ENCODE measurements at places on chromosomes 1 and 21.
A peak's percentile ranks its signal among the peaks of the same experiment; 100 is the strongest.

GRCh38 chr1:12147201-12147701 lies 19.5 kb upstream of the TNFRSF1B start:
- DNase-seq, result no peak

- no peak for DNase-seq
Observed at GRCh38 chr1:219902951-219903350, 25.4 kb downstream of the SLC30A10 start.

DNA sequence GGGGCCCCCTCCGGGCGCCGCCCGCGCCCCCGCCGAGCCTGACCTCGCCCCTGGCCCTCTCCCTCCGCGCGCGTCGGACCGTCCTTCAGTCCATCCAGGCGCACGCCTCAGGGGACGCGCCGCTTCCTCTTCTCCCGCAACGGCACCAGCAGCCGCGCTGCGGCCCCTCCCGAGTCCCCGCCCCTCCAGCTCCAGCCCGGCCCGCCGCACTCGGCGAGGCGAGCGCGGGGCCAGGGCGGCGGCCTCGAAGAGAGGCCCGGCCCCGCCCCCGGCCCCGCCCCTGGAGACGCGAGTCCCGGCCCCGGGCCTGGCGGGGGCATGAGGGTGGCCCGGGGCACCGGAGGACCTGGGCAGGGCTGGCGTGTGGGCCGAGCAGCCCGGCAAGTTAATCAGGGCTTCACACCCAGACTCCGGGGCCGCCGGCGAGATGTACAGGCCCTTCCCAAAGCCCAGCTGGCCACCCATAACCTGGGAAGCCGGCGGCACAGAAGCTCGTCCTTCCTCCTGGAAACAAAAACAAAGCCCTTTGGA lies at the start of gene IGSF3:
IGSF3 (minus strand) TSS at position 159 of the 531 bp plus-strand sequence. CDS start 1,407 bp downstream, outside the sequence.
- DNase-seq, result peak; percentile 47

GRCh38 chr1:175145899-175146528 lies 46.6 kb downstream of the KIAA0040 start:
- DNase-seq, result no peak

GRCh38 chr1:8516793-8517556 lies 199.1 kb downstream of the SLC45A1 start:
- no peak for DNase-seq

DNA sequence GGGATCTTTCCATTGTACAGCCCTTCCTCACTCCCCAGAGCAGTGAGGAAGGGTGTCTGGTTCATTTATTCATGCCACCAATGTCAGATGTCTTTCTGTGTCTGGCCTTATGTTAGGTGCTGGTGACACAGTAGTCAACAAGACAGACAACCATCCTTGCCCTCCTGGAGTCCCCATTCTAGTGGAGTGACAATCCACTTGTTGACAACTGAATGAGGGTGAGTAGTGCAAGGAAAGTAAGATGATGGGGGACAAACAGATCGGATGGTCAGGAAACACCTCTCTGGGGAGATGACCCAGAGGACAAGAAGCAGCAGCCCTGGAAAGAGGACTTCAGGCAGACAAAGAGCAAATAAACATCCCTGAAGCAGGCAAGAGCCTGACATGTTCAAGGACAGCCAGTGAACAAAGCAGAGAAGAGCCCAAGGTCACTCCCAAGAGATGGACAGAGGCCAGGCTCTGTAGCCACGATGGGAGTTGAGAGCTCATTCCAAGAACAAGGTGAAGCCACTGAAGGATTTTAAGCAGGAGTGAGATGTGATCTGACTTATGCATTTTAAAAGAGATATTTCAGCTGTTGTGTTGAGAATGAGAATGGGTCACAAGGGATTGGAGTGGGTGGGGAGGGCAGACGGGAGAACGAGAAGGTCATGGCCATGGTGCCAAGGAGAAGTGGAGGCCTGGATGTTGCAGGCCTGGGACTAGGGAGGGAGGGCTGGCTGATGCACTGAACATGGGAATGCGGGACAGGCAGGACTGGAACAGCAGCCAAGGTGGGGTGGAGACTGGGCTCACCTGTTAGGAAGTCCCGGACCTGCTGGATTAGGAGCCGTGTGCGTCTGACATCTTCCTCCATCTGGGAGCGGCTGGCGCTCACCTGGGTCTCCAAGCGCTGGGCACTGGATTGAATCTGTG lies 30.2 kb downstream of the LAMB3 start:
- no peak for DNase-seq

DNA sequence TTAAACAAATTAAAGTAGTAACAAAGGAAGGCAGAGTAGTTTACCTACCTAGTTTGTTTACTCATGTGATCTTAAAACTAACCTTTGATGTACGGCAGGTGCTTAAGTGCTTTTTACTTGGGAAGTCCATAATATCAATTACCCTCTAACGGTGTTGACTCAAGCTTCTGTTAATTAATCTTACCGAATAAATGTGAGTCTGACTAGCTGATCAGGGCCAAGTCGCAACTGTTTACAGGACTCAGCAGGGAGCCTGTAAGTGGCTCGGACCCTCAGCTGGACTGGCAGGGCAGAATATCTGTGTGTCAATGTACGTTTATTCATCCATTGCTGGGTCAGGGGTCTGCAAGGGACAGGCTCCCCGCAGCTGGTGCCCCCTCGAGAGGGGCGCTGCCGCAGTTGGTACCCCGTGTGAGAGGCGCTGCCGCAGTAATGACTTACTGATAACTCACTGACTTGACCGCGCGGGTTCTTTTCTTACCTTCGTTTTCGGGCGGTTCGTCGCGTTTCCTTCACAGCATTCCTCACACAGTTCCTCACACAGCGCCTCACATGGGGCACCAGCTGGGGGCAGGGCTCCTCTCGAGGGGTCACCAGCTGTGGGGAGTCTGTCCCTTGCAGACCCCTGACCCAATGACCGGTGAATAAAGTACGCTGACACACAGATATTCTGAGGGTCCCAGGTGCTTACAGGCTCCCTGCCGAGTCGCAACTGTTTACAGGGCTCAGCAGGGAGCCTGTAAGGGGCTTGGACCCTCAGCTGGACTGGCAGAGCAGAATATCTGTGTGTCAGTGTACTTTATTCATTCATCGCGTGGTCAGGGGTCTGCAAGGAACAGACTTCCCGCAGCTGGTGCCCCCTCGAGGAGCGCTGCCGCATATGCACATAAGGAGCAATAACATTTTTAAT lies 3.0 kb downstream of the FMO1 start:
- DNase-seq, result peak; percentile 5

GRCh38 chr1:72366466-72366865 lies 84.1 kb upstream of the NEGR1 start:
- DNase-seq, result no peak

- no peak for DNase-seq
Observed at GRCh38 chr1:222936042-222936441, 121.2 kb downstream of the DISP1 start.

GRCh38 chr1:7988576-7988975 lies 27.1 kb downstream of the PARK7 start:
- no peak for DNase-seq

DNA sequence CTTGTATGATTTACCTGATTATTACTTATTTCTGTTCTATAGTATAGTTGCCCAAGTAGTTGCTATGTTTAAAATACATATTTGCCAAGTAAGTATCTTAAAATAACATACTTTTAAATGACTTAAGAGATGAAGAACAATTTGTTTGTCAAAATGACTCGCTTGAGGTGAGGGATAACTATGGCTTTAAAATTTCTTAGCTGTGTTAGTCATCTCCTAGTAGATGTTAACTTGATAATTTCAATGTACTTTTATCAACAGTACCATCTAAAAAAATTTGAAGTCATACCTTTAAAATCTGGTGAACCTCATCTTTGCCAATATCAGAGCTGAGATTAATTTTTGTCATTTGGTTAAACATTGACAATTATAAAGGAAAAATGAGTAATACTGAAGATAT lies 37.7 kb downstream of the ODR4 start:
- DNase-seq, result no peak

GRCh38 chr21:32001390-32001789 lies 128.6 kb downstream of the HUNK start:
- DNase-seq, result no peak

DNA sequence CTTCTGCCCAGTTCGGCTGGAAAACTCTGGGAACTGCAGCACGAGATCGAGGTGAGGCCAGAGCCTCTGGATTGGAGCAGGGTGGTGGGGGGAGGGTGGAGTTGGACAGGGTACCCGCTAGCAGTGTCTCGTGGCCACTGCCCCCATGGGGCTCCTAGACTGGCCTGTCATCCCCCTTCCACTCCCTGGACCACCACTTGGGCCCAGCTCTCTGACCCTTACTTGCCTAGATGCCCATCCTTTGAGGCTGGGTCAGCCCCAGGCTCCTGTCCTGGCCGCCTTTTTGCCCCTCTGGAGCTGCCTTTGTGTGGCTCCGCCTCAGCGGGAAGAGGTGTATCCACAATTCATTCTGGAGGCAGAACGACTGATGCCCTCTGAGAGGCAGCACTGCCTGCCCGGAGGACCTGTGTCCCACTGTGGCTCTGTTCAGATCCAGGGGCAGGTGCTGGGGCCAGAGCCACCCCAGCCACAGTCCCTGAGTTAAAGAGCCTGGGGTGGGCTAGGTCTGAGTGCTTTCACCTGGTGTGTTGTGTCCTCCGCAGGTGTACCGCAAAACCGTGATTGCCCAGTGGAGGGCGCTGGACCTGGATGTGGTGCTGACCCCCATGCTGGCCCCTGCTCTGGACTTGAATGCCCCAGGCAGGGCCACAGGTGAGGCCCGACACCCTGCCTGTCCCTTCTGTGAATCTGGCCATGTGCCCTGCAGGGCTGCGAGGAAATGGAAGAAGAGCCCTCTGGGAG lies 17.7 kb downstream of the FAAH start:
- DNase-seq, result no peak

DNA sequence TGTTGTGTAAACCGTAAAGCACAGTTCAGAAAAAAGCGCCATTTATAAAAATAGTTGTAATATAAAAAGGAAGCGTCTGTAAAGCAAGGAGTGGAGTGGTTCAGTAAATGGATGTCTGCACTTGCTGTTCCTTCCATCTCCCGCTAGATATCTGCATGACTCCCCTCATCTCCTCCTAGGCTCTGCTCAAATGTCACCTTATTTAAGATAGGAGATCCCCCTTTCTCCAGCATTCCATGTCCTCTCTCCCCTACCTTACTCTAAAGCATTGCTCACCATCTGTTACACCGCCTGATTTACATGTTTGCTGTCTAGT lies 745 bp downstream of the MUL1 start:
- DNase-seq, result no peak

- DNase-seq, result no peak
Observed at GRCh38 chr1:78577257-78578100, 42.8 kb upstream of the IFI44L start.

GRCh38 chr1:199338760-199339159 lies 688.8 kb upstream of the NR5A2 start:
- DNase-seq, result no peak

GRCh38 chr1:222923506-222923905 lies 108.7 kb downstream of the DISP1 start:
- no peak for DNase-seq

DNA sequence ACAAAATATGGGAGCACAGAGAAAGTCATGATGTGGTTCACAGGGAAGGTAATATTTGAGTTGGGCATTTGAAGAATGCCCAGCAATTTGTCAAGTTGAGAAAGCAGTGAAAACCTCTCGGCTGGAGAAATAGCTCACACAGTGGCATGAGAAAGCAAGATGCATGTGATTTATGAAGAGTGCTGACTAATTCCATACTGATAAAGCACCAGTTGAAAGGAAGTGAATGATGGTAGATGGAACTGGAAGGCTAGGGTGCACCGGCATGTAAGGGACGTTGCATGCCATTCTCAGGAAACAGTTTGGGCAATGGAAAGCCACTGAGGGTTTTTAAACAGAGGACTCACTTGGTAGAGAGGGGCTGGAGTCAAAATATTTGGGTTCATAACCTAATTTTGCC lies 53.5 kb upstream of the MTF2 start:
- no peak for DNase-seq

GRCh38 chr1:219660666-219661463 lies 48.0 kb upstream of the ZC3H11B start:
- DNase-seq, result peak; percentile 8

GRCh38 chr1:16020325-16020724 lies 1.5 kb upstream of the CLCNKA start:
- no peak for DNase-seq

GRCh38 chr1:68057564-68057963 lies 7.1 kb upstream of the DIRAS3 start:
- no peak for DNase-seq

GRCh38 chr1:119564548-119564947 lies 57.5 kb downstream of the HSD3B1 start:
- DNase-seq, result no peak

DNA sequence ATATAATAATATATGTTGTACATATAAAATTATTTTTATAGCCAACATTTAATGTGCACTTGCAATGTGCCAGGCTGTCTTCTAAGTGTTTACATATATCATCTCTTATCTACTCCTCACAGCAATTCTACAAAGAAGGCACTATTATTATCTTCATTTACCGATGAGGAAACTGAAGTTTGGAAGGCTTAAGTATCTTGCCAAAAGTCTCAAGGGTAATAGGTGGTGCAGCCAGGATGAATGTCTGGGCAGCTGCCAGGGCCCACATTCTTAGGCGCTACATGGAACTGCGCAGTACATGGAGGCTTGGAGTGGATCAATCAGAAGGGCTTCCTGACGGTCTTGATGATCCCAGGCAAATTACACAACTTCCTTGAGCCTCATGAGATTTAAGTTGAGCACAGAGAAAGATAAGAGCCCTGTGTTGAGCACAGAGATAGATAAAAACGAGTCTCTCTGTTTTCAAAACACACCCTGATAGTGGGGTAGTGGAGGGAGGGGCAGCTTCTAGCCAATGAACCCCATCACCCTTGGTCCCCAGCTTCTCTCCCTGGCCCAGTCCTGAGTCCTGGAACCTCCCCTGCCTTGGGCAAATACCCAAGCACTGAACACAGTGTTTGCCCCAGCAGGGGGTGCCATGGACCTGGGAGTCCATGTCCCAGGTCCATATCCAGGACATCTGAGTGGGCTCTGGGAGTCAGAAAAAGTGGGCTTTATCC lies 9.2 kb downstream of the POU3F1 start:
- no peak for DNase-seq

DNA sequence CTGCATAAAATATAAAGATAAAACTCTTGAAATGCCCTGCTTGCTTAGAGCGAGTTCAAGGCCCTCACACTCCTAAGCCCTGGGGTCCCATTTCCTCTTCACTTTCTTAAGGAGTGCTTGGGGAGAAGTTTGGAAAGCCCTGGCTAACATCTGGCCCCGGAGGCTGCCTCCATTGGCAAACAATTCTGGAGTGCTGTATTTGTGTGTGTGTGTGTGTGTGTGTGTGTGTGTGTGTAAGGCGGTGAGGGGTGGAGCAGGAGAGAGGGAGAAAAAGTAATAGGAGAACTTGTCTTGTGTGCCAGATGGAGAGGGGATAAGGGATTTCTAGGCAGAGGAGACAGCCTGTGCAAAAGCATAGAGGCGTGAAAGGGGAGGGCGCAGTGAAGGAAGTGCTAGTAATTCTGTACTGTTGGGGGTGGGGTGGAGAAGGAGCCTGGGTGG lies 578 bp upstream of the TRIM62 start:
- DNase-seq, result no peak

GRCh38 chr1:82542766-82543165 lies 742.0 kb downstream of the ADGRL2 start:
- DNase-seq, result no peak

- no peak for DNase-seq
Observed at GRCh38 chr1:175632667-175633066, 110.7 kb downstream of the TNR start.

Measured in stimulated activated CD8-positive, alpha-beta memory T cell treated with anti-CD3 and anti-CD28 coated beads, Interleukin-15, amount 100 ng/mL, for 48 hours (primary cell).